ENCODE measurements at places on chromosomes 5 and 9.
A peak's percentile ranks its signal among the peaks of the same experiment; 100 is the strongest.

- no peak for DNase-seq
- H3K27ac ChIP-seq = no peak overlapping the region
- H3K4me3 ChIP-seq = no peak overlapping the region
- no peaks in the 10 kb centered on the region for H3K4me1 ChIP-seq
- H3K36me3 ChIP-seq = no peaks in the 10 kb centered on the region
- H3K27me3 ChIP-seq = peaks cover 14% of the 10 kb centered on the region
Measured at GRCh38 chr5:148776261-148776660, 50.1 kb upstream of the ADRB2 start.

DNA sequence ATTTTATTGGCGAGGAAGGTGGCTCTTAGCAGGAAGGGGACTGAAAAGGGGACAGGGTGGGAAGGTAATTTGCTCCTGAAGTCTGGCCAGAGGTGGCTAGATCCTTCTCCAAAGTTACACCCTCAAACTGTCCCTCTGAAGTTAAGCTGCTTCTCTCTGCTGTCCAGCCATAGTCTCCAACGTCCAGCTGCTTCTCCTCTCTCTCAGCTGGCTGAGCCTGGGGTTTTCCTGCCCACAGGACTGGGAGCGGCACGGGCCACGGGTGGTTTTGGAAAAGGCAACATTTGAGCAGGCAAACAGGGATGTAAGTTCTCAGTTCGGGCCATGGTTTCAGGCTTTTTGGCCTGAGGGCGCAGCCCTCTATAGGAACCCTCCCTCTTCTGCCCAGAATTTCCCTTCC, 128.3 kb downstream of the YIPF5 start:
- no peak overlapping the region for H3K4me3 ChIP-seq
- H3K27me3 ChIP-seq = peaks cover 34% of the 10 kb centered on the region
- H3K4me1 ChIP-seq = no peaks in the 10 kb centered on the region
- no peak for DNase-seq

DNA sequence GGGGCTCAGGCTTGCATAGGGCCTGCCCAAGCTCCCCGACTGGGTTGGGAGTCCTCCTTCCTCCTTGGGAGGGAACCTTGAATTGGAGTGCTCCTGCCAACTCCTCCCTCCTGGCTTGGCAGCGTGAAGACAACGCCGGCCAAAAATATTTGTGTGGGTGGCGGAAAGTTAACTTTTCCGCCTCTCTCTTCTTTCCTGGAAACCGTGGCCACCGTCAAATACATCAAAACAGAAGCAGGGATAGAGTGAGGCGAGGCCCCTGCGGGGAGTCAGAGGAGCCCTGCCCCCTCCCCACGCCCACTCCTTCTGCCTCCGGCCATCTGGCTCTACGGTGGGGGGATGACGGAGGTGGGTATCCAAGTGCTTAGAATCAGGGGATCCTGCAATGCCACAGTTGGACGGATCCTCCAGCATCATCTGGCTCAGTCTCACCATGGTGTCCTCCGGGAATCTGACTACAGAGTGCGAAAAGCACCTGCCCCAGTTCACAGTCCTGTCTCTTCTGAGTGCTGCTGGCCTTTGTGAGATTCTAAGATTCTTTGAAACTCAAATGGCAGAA, 25.2 kb upstream of the SYNPO start:
- H3K4me3 ChIP-seq = no peak overlapping the region
- H3K36me3 ChIP-seq = no peaks in the 10 kb centered on the region
- H3K27me3 ChIP-seq = peaks cover 25% of the 10 kb centered on the region
- no peak for DNase-seq

DNA sequence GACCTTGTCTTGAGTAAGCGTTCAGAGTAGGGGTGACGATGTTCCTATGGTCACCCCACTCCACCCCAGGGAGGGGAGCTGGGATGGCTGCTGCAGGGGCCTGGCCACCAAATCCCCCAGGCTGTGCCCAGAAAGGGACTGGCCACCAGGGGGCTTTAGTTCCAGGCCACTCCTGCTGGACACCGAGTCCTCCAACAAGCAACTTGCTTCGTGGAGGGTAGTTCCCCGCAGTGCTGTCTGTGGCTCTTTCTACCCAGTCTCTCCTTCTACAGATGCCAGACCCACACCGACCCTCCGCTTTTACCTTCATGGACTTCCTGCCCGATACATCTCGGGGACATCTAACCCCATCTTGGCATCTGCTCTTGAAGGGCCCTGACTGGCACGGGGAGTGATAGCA, 35.7 kb upstream of the GABRP start:
- H3K4me3 ChIP-seq = no peak overlapping the region
- peaks cover 46% of the 10 kb centered on the region for H3K27me3 ChIP-seq
- no peak for DNase-seq
- no peak overlapping the region for H3K27ac ChIP-seq
- peaks cover 5% of the 10 kb centered on the region for H3K4me1 ChIP-seq

DNA sequence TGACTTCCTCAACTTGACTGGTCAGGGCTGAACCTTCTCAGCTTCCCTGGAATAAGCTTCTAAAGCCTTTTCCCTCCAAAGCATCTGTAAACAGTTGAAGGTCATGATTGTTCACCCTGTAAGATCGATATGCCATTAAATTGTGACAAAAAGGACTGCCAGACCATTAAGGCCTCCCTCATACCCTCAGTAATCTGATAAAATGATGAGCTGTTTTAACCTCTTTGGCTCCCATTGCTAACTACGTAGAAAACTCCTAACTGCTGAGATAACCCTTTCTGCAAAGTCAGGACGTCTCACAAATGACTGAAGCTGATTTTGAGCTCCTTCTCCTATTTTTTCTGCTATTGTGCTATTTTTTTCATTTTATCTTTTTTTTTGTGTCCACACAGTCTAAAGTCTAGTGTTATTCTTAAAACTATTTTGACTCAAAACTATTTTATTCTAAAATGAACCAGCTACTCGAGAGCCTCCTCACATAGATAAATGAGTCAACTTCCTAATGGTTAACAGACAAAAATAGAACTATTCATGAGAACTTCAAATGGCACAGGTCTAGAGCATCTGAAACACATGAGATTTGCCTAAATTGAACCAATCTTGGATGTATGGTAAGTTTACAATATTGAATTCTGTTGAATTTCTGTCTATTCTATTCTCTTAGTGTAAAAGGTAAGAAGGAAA, 395.6 kb upstream of the TLE4 start:
- H3K4me3 ChIP-seq = no peak overlapping the region
- no peak for DNase-seq
- H3K4me1 ChIP-seq = no peaks in the 10 kb centered on the region
- peaks cover 8% of the 10 kb centered on the region for H3K27me3 ChIP-seq
- no peak overlapping the region for H3K27ac ChIP-seq

DNA sequence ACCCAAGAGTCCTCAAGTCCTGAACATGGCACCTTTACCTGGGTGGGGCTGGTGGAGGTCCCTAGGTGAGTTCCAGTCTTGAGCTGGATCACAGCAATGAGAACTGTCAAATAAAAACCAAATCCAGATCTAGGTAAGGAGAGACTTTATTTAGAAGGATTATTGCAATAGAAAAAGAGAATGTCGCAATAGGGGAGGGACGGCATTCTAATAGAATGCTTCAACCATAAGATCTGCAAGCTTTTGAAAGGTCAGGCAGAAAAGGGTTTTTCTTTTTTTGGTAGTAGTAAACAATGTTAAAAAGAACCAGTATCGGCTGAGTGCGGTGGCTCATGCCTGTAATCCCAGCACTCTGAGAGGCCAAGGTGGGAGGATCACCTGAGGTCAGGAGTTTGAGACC, 5.2 kb upstream of the GCNT1 start:
- no peak overlapping the region for H3K27ac ChIP-seq
- peaks cover 8% of the 10 kb centered on the region for H3K4me1 ChIP-seq

DNA sequence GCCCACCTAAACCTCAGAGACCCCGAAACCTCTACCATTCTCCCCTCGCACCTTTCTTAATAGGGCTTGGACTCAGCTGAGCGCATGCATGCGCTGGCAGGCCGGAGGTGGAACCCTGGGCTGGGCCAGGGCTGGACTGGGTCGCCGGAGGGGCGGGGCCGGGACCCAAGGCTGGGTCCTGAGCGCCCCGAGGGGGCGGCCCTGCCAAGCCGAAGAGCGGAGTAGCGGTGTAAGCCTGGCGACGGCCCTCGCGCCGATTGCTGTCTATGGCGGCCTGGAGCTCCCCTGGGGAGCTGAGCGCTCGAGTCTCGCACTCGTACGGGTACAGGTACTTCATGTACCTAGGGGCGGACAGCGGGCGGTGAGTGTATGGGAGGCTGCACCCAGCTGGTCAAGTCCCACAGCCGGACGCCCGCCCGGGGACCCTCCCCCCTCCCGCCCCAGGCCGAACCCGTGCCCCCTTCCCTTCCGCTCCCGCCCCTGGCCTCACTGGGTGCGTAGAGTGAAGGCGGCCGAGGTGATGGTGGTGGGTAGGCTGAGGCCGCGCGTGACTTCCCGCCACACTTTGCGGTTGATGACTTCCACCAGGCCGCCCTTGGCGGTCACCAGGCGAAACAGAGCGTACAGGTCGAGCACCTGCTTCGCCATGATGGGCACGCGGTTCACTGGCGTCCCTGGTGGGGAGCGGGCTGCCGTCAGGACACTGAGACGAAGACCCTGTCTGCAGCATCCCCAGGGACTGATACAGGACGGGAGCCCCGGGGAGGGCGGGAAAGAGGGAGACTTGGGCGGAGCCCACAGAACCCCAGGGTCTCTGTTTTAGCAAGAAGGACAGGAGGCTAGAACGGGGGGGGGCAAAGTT, 3.3 kb upstream of the DCTN3 start:
- H3K4me1 ChIP-seq = peaks cover 34% of the 10 kb centered on the region
- no peak for DNase-seq
- no peak overlapping the region for H3K4me3 ChIP-seq
- H3K36me3 ChIP-seq = peaks cover 4% of the 10 kb centered on the region

DNA sequence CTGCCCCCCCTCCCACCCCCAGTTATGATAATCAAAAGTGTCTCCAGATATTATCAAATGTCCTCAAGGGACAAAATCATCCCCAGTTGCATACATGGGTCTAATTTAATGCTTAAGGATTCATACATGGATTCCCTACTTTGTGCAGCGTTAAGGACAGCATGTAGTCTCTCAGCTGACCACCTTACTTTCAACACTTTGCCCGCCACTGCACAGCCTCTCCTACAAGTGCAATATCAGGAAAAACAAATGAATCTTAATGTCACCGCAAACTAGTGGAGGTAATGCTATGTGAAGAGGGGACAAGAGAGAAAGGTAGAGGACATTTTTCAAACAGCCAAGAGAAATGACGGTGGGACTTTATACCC, 78.6 kb downstream of the TLE1 start:
- no peaks in the 10 kb centered on the region for H3K4me1 ChIP-seq
- no peak overlapping the region for H3K27ac ChIP-seq
- DNase-seq = no peak
- no peak overlapping the region for H3K4me3 ChIP-seq

DNA sequence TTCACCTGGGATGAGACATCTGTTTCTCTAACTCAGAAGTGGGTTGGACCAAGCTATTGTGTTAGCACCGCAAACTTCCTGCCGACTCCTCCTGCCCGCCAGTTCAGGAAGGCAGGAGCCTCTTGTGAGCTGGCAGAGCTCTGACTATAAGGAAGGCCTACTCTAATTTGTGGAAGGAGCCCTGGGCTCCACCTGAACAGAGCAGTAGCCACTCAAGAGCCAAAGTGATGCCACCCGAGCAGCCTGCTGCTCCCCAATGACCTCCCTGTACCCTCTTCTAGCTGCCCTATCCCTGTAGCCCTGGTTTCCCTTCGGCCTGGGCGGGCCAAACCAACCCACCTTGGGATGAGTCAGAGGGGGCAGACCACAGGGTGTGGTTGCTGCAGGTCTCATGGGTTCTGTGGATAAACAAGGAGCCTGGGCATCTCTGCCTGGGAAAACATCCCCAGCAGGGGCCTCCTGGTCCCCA, 81.6 kb downstream of the PSD2 start:
- no peak overlapping the region for H3K4me3 ChIP-seq
- H3K27ac ChIP-seq = no peak overlapping the region
- no peak for DNase-seq
- peaks cover 20% of the 10 kb centered on the region for H3K27me3 ChIP-seq

DNA sequence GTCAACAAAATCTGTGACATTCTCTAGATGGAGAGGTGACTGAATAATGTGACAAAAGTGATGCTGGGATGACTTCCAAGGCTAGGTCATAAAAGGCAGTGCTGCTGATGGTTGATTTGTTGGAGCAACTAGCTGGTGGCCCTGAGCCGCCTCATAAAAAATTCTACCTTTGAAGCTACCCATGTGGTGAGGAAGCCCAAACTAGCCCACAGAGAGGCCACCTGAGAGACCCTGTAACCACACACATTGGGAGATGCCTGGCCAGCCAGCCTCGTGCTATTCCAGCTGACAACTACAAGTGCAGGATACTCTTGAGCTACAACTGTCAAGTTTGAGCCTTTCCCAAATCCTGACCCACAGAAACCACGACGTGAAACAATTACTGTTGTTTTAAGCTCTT, 22.7 kb downstream of the CLTA start:
- no peak for DNase-seq
- H3K36me3 ChIP-seq = peaks cover 45% of the 10 kb centered on the region
- H3K4me3 ChIP-seq = no peak overlapping the region
- H3K4me1 ChIP-seq = peaks cover 43% of the 10 kb centered on the region

GRCh38 chr9:114336157-114336556, 6.5 kb downstream of the ORM2 start:
- no peak overlapping the region for H3K4me3 ChIP-seq
- DNase-seq = no peak
- H3K27ac ChIP-seq = peak overlapping the region; percentile 82
- H3K27me3 ChIP-seq = no peaks in the 10 kb centered on the region

- H3K27ac ChIP-seq = no peak overlapping the region
- H3K36me3 ChIP-seq = peaks cover 33% of the 10 kb centered on the region
- no peak overlapping the region for H3K4me3 ChIP-seq
- no peak for DNase-seq
- H3K27me3 ChIP-seq = no peaks in the 10 kb centered on the region
Measured at GRCh38 chr9:100309992-100310391, 42.8 kb downstream of the TEX10 start.

- no peaks in the 10 kb centered on the region for H3K4me1 ChIP-seq
- peaks cover 10% of the 10 kb centered on the region for H3K27me3 ChIP-seq
- no peak overlapping the region for H3K27ac ChIP-seq
- H3K4me3 ChIP-seq = no peak overlapping the region
Measured at GRCh38 chr5:57595523-57595991, 112.9 kb upstream of the ACTBL2 start.

DNA sequence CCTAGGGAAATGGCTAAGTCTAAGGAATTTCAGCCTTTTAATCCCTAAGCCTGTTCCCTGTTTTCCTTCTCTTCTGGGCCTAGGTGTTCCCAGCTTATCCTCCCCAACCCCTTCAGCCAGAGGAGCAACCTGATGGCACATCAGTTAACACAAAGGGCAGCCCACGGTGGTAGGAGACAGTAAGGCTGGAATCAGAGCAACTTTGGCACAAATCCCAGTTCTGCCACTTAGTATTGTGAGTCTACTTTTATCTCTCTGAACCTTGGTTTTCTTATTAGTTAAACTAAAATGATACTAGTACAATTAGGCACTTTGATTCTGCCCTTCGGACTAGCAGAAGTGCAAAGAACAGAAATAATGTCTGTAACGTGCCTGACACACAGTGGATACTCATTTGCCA, 246.8 kb downstream of the SAXO1 start:
- peaks cover 9% of the 10 kb centered on the region for H3K27me3 ChIP-seq
- DNase-seq = no peak
- no peak overlapping the region for H3K27ac ChIP-seq
- H3K4me1 ChIP-seq = no peaks in the 10 kb centered on the region
- no peak overlapping the region for H3K4me3 ChIP-seq

Measured in central memory CD8-positive, alpha-beta T cell (primary cell).